Naive thymus-derived CD8-positive, alpha-beta T cell (primary cell): ENCODE measurements at places on chromosomes 3 and 15. TPM values are rescaled to one million over a fixed set of nuclear protein-coding genes. Genes with fewer than 3 reads are reported as not detected.
A peak's percentile ranks its signal among the peaks of the same experiment; 100 is the strongest.

DNA sequence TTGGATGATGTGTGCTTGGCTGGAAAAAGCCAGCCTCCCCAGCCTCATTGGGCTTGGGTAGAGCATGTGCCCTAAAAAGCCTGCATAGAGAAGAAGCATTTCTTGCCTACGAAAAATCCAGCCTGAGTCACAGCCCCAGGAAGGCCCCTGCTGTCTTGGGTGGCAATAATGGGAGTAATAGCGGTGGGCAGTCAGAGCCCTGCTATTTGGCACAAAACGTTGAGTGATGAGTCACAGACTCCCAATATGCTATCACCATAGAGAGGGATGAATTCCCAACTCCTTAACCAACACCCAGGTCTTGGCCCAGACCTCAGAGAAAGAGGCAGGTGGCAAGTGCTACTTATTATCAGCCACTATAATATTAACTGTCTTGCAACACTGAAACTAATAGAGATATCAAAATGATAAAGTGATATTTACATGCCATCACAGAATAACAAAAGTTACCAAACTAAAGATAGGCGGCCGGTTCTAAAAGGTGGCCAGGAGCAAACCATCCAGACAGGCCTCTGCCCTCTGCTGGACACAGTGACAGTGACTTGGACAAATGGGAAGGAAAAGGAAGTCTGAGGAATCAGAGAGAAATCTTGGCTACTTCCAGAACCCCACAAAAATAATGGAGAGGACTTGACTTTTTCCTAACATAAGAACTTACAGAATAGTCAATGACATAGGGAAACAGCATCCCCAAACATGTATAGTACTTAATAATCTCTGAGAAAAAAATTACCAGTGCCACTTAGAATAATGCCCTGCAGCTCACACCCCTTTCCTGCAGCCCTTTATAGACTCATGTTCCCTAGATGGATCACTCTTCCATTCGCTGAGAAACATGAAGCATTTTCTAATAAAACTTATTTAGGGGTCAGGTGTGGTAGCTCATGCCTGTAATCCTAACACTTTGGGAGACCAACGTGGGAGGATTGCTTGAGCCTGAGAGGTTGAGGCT lies 51.9 kb upstream of the MUC13 start:
- no peak overlapping the region for H3K27ac ChIP-seq
- H3K27me3 ChIP-seq, result no peaks in the 10 kb centered on the region
- no peak overlapping the region for H3K4me3 ChIP-seq
- H3K36me3 ChIP-seq, result peaks cover 24% of the 10 kb centered on the region
- peaks cover 5% of the 10 kb centered on the region for H3K4me1 ChIP-seq
- no peak for DNase-seq

- no peak for DNase-seq
- H3K27ac ChIP-seq, result no peak overlapping the region
- no peaks in the 10 kb centered on the region for H3K4me1 ChIP-seq
- H3K27me3 ChIP-seq, result peaks cover 49% of the 10 kb centered on the region
- no peaks in the 10 kb centered on the region for H3K36me3 ChIP-seq
These were observed 54.6 kb upstream of the PCSK6 start for GRCh38 chr15:101543926-101544612.

DNA sequence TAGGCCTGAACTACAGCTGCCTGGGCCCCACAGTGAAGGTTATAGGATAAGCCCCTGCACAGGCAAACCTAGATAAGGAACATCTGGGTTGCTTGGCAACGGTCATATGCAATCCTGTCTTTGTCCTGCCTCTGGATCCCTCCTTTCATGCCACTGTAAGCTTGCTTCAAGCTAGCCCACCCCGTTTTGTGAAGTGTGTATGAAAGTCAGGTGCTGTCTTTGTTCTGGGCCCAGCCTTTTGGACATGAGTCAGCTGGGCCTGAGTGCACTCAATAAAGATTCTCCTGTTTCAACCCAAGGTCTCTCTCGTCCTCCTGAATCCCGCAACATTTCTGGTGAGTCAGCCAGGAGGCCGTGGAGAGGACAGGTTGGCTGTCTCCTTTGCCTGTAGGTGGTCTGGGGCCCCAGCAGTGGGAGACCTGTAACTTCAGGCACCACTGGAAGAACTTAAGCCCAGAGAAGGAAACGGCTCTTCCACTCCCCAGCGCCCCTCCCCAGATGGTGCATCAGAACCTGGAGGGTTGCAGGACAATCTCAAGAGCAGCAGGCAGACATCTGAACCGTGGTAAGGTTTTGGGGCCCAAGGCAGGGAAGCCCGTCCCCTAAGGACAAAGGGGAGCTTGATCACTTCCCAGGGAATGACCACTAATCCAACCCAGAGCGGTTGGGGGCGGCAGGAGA lies 8.3 kb upstream of the SLC9C1 start:
- no peak overlapping the region for H3K27ac ChIP-seq
- H3K4me1 ChIP-seq, result peaks cover 16% of the 10 kb centered on the region
- no peaks in the 10 kb centered on the region for H3K27me3 ChIP-seq
- no peak overlapping the region for H3K4me3 ChIP-seq

- H3K4me3 ChIP-seq, result no peak overlapping the region
- peaks cover 14% of the 10 kb centered on the region for H3K4me1 ChIP-seq
- no peaks in the 10 kb centered on the region for H3K36me3 ChIP-seq
- H3K27me3 ChIP-seq, result no peaks in the 10 kb centered on the region
- no peak for DNase-seq
- peak overlapping the region; percentile 67 for H3K27ac ChIP-seq
These were observed 20.3 kb upstream of the TNIK start for GRCh38 chr3:171480526-171480925.

DNA sequence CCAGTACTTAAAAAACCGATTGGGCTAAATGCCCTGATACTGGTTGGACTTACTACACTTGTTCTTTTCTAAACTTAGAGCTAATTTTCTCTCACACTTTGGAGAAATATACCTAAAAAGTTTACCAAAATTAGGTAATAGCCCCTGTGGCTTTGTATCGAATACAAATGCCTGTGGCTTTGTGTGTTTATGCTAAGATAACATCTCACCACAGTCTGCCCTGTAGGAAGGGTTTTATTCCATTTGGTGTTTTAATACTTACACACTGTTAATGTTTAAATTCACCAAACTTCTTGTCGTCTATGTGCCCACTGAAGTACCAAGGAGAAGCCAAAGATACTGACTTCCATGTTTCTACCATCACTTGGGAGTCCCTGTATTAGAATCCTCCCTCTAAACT lies 66.4 kb downstream of the BCHE start:
- H3K4me1 ChIP-seq, result no peaks in the 10 kb centered on the region
- no peak for DNase-seq
- no peaks in the 10 kb centered on the region for H3K36me3 ChIP-seq
- no peaks in the 10 kb centered on the region for H3K27me3 ChIP-seq

MESP1 gene
- total RNA-seq, result 0.26 TPM

DNA sequence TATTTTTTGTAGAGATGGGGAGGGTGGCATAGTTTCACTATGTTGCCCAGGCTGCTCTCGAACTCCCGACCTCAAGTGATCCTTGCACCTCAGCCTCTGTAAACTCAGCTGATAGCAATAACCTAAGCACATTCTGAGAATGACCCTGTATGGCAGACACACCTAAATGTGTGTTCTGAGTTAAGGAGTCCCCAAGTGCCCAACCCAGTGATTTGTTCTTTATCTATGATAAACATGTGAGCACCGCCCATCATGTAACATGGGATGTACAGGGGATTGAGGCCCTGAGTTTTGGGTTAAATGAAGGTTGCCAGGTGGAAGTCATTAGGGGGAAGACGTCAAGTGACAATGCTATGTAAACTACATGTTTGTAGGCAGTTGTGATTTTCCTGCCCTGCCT lies 5.7 kb downstream of the NCEH1 start:
- no peak overlapping the region for H3K27ac ChIP-seq
- peaks cover under 1% of the 10 kb centered on the region for H3K36me3 ChIP-seq
- peaks cover 25% of the 10 kb centered on the region for H3K4me1 ChIP-seq
- no peak for DNase-seq
- H3K27me3 ChIP-seq, result no peaks in the 10 kb centered on the region
- H3K4me3 ChIP-seq, result no peak overlapping the region

DNA sequence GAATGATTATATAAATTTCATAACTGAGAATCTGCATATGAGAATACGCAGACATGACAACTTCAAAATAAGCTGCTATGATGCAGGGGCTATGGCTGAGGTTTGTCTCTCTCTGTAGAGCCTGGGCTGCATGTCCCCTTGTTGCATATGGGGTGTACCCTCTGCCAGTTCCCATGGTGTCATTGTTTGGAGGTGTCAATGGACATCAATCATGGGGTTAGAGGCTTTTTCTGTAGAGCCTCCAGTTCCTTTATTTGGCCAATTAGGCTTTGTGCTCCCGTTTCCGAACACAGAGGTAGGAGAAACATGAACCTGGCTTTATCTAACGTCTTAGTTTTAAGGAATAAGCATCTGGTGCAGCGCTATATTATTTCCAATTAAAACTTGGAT lies 77.3 kb upstream of the RARB start:
- no peak overlapping the region for H3K4me3 ChIP-seq
- H3K27ac ChIP-seq, result no peak overlapping the region
- DNase-seq, result no peak
- H3K27me3 ChIP-seq, result no peaks in the 10 kb centered on the region
- H3K4me1 ChIP-seq, result no peaks in the 10 kb centered on the region

- H3K27ac ChIP-seq, result no peak overlapping the region
- H3K36me3 ChIP-seq, result no peaks in the 10 kb centered on the region
- peaks cover 4% of the 10 kb centered on the region for H3K4me1 ChIP-seq
- no peak overlapping the region for H3K4me3 ChIP-seq
- H3K27me3 ChIP-seq, result no peaks in the 10 kb centered on the region
- no peak for DNase-seq
These were observed 147.6 kb downstream of the TIGIT start for GRCh38 chr3:114441386-114441785.

DNA sequence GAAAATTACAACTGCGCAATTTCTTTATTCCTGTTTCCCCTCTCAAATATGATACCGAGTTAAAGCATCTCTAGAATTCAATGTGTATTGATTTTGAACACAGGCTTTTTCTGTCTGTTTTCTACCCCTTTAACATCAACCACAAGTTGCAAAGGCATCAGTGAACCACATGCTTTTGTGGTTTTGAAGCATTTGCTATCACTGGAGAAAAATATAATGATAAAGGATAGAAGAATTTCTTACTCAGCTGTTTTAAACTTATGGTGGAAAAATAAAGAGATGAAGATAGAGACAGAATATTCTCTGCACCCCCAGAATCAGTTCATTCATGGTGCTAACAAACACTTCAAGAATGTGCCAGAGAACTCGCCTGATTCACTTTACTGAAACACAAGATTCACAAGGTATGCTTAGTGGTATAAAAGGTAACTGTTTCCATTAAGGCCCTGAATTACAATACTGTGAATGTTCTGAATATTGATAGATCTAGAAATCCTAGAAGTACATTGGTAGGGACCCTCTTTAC lies 9.5 kb upstream of the DPPA4 start:
- no peak overlapping the region for H3K27ac ChIP-seq
- H3K4me1 ChIP-seq, result no peaks in the 10 kb centered on the region
- no peaks in the 10 kb centered on the region for H3K36me3 ChIP-seq

PRR23A gene
- not detected for total RNA-seq

DNA sequence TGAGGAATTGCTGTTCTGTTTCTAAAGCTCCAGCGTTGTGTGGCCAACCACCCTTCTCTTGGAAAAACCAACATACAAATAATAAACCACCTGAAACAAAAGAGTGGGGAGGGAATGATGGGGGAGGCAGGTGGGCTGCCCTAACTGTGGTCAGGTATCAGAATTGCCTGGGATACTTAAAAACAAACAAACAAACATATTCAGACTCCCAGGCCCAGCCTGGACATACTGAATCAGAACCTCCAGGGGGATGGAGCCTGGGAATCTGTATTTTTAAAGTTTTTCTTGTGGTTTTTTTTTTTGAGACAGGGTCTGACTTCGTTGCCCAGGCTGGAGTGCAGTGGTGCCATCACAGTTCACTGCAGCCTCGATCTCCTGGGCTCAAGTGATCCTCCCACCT lies 4.4 kb downstream of the SLC6A6 start:
- no peak for DNase-seq
- no peak overlapping the region for H3K4me3 ChIP-seq
- peaks cover 20% of the 10 kb centered on the region for H3K36me3 ChIP-seq
- H3K27me3 ChIP-seq, result no peaks in the 10 kb centered on the region
- H3K4me1 ChIP-seq, result peaks cover 68% of the 10 kb centered on the region
- H3K27ac ChIP-seq, result peak overlapping the region; percentile 35

RPUSD2 gene
- total RNA-seq, result 15.6 TPM

DNA sequence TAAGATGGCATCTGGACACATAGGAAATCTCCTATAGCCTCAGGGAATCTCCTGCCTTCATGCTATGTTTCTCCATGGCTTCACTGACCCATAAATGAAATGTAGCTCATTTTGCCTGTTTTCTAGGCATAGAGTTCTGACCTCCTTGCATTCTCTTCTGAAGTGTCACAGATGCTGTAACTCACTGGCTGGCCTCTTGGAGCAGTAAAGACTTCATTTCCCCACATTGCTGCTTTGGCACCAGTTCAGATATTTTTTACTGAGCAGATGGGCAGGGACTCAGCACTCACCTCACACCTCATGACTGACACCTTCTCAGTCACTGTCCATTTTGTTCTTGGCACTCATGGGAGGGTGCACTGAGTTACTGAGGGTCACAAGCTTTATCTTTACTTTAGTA lies 286.7 kb upstream of the TGFBR2 start:
- H3K36me3 ChIP-seq, result peaks cover 19% of the 10 kb centered on the region
- DNase-seq, result peak; percentile 75
- peaks cover 27% of the 10 kb centered on the region for H3K4me1 ChIP-seq
- H3K27me3 ChIP-seq, result no peaks in the 10 kb centered on the region
- H3K27ac ChIP-seq, result peak overlapping the region; percentile 57

SOX14 gene
- total RNA-seq, result not detected

GRAMD2A gene
- total RNA-seq, result not detected

GRCh38 chr15:65337436-65338070 lies 33.1 kb downstream of the RNU5B-1 start:
- no peak overlapping the region for H3K27ac ChIP-seq
- H3K4me3 ChIP-seq, result no peak overlapping the region
- peaks cover 10% of the 10 kb centered on the region for H3K27me3 ChIP-seq
- H3K36me3 ChIP-seq, result no peaks in the 10 kb centered on the region
- H3K4me1 ChIP-seq, result peaks cover 5% of the 10 kb centered on the region
- DNase-seq, result no peak
